Chondrocyte (in vitro differentiated cells): ENCODE measurements at places on chromosomes 3 and 15.

GRCh38 chr3:196016485-196016884 is 65.4 kb downstream of the TFRC start:
- DNase-seq = no peak

DNA sequence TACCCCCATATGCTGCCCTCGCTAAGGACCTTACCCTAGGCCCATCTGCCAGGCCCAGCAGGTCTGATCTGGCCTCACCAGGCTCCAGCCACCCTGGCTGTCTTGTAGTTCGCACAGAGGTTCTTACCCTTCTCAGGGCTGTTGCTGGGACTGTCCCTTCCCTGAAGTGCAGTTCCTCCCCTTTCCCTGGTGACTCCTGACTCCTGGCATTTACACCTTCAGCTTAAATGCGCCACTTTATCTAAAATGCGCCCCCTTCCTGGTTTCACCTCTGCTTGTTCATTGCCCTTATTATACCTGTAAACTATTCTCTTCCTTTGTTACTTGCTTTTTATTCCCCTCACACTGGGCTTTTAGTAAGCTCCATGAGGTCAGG is 835 bp upstream of the TTLL3 start:
- no peak for DNase-seq

DNA sequence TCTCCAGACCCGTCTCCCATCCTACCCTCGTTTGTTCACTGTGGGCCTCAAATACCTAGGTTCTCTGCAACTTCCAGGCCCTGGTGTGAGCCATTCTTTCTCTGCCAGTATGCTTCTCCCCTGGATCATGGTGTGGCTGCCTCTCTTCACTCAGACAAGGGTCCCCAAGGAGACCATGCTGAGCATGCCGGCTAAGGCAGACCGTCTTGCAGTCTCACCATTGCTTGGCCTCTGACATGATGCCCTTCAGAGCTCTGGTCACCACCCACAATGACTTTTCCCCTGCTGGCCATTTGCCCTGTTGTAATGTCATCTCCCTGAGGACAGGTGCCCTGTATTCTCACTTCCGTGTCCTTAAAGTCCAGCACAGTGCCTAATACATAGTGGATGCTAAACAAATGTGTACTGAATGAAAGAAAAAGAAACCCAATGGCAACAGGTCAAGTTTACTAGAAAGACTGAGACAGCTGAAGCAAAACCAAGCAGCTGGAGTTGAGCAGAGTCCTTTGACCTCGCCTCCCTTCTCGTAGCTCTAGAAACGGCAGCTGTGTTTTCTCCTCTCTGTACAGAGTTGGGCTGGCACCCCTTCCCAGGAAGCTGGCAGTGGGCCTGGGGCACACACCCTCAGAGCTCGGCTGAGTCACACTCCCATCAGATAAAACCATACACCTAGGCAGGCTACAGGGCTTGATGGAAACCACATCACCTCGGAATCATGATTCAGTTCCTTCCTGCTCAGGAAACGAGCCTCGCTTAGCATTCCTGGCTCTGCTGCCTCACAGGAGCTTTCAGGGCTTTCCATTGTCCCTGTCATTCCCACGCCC is 8.6 kb downstream of the TLR9 start:
- DNase-seq = no peak

GRCh38 chr15:37044915-37045648 is 55.3 kb downstream of the MEIS2 start:
- no peak for DNase-seq

GRCh38 chr3:190382082-190382481 is 5.9 kb upstream of the CLDN16 start:
- DNase-seq = no peak

DNA sequence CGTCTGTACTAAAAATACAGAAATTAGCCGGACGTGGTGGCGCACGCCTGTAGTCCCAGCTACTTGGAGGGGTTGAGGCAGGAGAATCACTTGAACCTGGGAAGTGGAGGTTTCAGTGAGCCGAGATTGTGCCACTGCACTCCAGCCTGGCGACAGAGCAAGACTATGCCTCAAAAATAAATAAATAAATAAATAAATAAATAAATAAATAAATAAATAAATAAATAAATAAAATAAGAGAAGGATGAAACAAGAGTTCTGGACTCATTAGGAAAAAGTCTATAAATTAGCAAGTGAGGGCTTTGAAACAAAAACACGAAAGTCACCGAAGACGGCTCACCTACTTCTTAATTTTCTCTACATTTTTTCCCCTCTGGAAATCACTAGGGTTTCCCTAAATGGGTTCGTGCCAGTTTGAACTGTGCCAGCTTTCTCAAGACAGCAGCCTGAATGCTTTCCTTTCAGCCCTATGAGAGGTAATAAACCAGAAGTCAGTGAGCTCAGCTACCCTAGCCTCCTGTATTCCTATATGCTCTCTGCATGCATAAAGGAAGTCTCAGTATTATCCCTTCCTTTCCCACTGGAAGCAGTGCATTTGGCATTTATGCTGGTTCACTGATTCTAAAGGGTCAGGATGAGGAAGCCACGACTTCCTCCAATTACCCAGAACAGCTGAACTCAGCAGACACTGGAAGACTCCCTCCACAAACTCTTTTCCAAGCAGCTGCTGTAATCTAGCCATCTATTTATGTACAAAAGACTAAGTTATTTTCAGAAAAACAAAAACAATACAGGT is 266.9 kb downstream of the ZBBX start:
- DNase-seq = no peak

DNA sequence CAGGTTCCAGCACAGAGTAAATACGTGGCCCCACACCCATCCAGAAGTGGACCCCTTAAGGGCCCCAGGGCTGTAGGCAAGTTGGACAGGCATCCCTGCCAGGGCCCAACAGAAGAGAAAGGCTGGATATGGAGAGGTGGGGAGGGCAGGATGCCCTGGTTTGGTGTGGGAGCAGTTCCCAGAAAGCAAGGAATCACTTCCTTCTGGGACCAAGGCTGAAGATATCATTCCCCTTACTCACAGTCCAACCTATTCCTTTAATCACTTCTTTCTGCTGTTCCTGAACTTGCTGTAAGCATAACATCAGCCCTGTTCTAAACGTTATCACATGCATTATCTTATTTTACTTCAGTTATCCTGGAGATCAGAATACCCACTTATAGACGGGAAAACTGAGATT is 6.1 kb upstream of the MESP2 start:
- peak; percentile 26 for DNase-seq

GRCh38 chr3:144264794-144265193 is 293.2 kb downstream of the DIPK2A start:
- no peak for DNase-seq

GRCh38 chr3:45756055-45756454 is 40.3 kb downstream of the SLC6A20 start:
- DNase-seq = no peak

GRCh38 chr3:124787476-124788195 is 57.4 kb downstream of the UMPS start:
- no peak for DNase-seq

GRCh38 chr3:119800844-119801243 is 18.9 kb downstream of the NR1I2 start:
- DNase-seq = no peak

- DNase-seq = no peak
Observed at GRCh38 chr3:74301056-74301455, 313.4 kb downstream of the CNTN3 start.

DNA sequence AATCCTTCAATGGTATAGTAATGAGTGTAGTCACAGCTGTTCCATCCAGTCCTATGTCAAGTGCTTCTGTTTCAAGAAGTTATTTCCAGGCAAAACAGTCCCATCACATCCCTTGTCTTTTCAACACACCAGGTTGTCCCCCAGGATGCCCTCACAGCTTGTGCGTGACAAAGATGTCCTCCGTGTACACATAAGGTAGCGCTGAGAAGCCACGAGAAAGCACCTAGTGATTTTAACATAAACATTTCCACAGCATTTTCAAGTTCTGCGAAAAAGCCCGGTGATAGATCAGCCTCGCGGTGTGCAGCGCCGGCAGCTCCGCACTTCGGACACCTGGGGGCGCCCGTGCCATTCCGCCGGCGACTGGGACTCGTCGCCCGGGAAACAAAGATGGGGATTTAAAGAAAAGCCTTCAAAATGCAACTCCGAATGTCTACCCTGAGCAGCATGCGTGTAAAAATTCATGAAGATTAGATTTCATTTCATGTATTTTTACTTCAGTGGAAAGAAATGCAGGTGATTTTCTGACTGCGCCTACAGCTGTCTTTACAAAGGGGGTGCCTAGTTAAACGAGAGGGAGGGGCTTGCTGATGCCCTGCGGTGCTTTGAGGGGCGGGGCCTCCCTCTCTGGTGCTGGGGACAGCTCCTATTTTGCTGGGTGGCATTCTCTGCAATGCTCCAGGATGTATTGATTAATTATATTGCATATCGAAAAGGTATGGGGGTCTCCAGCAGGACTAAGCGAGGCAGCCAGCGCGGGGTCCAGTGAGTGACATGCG is 49.9 kb downstream of the KY start:
- DNase-seq = peak; percentile 72

DNA sequence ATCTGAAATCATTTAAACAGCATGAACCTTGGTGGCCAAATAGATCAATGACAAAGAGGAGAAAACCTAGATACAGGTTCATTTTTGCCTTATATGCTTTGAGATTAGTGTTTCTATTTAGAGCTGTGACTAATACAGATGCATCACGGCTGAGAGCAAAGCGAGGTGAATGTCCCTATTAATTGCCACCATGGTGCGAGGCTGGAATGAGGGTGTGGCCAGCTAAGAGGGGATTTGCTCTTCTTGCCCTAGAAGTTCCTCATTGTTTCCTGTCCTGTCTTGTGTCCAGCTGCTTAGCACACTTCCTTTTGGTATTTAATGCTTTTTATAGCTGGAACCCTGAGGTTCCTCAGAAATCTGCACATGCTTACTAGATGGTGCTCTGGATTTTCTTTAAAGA is 339.1 kb upstream of the RGMA start:
- DNase-seq = no peak

- no peak for DNase-seq
Observed at GRCh38 chr3:49158103-49158709, 7.9 kb downstream of the CCDC71 start.

DNA sequence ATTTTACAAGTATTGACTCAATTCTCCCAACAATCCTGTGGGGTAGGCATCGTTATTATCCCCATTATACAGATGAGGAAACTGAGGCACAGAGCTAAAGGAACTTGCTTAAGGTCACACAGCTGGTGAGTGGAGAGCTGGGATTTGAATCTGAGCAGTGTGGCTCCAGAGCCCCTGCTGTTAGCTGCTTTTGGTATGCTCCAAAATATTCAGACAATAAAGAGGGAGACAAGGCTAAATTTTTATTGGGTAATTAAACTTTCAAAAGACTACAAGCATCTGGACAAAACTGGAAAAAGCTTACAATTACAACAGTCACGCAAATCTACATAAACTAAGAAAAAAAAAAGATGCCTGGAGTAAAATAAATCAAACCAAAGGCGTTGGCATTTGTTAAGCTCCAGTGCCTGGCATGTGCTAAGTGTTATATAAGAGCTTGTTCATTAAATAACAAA is 27.7 kb downstream of the CCDC13 start:
- no peak for DNase-seq

DNA sequence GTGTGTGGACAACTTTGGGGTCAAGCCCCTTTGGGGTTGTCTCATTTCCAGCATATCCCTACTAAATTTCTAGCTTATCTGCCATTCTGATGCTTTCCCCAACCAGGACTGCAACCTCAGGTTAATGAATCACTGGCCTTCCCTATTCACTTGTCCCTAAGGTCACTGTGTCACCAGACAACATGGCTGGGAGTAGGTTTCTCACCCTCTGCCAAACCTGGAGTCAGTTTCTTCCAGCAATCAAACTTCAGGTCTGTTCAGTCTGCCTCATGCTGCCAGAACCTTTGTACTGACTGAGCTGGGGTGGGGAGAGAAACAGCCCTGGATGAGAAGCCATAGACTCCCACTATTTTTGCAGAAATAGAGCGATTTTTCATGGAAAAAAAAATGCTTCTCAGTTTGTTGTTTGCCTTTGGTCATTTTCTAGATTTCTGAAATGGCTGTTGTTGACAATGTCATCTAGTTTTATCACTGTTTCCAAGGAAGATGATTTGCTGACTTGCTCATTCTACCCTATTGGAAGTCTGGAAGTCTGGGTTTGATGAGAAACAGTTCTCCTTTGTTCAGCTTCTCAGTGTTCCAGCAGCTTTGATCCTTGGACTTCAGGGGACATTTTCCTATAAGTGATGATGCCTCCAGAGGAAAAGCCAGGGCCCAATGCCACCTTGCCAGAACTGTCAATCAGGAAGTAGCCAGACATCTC is 74.8 kb upstream of the IL12A start:
- DNase-seq = no peak

- DNase-seq = no peak
Observed at GRCh38 chr3:37718632-37719031, 143.0 kb upstream of the CTDSPL start.

GRCh38 chr15:49898575-49899283 is 220.3 kb downstream of the ATP8B4 start:
- DNase-seq = no peak

- no peak for DNase-seq
Observed at GRCh38 chr3:31275038-31275572, 257.6 kb upstream of the STT3B start.

DNA sequence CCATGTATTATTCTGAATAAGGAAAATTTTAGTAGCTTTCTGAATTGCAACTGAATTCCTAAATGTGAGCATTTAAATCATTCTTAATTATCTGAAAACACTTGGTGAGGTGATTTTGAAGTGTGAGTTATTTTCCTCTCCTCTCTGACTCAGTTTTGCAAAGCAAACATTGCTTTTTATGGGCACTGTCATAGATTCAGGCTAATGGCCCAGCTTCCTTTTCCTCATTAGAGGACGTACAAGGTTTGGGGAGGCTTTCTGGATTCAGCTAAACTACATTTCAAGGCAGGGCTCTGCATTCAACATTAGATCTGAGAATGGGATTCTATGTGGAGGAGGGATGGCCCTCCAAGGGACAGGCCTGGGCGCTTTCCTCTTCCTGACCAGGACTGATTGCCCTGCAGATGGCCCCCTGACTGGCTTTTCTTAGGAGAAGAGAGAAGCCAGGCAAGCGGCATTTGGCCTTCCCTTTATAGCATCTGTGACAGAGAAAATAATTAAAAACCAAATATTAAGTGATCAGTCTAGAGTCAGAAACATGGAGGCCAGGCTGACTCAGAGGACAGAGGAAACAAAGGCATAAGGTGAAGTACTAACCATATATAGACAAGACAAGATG is 53.0 kb upstream of the STXBP5L start:
- no peak for DNase-seq

GRCh38 chr15:68874788-68875187 is 54.1 kb upstream of the ANP32A start:
- DNase-seq = no peak

DNA sequence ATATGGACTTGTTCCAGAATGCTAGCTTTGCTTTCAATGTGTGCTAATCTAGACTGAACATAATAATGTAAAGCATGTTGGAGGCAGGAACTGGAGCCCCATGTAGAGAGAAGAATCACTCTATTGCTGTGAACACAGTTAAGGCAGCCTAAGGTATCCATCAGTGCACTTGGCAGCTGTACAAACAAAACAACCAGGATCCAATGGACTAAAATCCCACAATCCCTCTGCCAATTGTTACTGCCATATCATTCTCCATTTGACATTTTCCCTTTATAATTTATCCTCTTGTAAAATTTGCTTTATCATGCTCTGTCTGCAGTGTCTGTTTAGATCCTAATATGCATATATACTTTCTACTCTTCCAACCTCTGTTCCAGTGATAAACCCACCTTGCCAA is 756.8 kb upstream of the LMCD1 start:
- no peak for DNase-seq
